CD8-positive, alpha-beta memory T cell (primary cell): ENCODE measurements at places on chromosomes 12 and 14. TPM values are rescaled to one million over a fixed set of nuclear protein-coding genes. Genes with fewer than 3 reads are reported as not detected.

SLC6A15 gene
- not detected for polyA plus RNA-seq

NKX2-8 gene
- not detected for polyA plus RNA-seq

- no peak for DNase-seq
- H3K27ac ChIP-seq = peak overlapping the region; percentile 73
- peak overlapping the region; percentile 75 for H3K4me3 ChIP-seq
- peaks cover 30% of the 10 kb centered on the region for H3K4me1 ChIP-seq
- no peaks in the 10 kb centered on the region for H3K27me3 ChIP-seq
- H3K36me3 ChIP-seq = peaks cover 6% of the 10 kb centered on the region
Observed at GRCh38 chr12:120687578-120688289, 785 bp downstream of the MLEC start.

EFS gene
- not detected for polyA plus RNA-seq

- no peak overlapping the region for H3K4me3 ChIP-seq
- no peak overlapping the region for H3K27ac ChIP-seq
- no peaks in the 10 kb centered on the region for H3K27me3 ChIP-seq
- no peaks in the 10 kb centered on the region for H3K4me1 ChIP-seq
- no peak for DNase-seq
Observed at GRCh38 chr12:51759175-51759574, 89.3 kb downstream of the FIGNL2 start.

DNA sequence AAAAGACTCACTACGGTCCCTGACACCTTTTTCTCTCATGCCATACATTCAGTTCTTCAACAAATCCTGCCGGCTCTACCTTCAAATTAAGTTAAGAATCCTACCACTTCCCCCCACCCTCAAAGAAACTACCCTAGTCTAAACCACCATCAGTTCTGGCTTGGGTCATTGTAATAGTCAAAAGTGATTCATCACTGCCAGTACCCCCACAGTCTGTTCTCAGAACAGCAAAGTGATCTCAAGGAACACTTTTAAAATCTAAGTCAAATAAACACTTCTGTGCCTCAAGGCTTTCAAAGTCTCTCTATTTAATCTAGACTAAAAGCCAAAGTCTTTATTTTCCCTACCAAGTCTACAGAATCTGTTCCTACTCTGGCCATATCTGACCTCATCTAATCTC is 12.0 kb upstream of the FAM234B start:
- no peak for DNase-seq
- H3K4me1 ChIP-seq = no peaks in the 10 kb centered on the region
- H3K27me3 ChIP-seq = no peaks in the 10 kb centered on the region
- no peak overlapping the region for H3K27ac ChIP-seq
- H3K36me3 ChIP-seq = no peaks in the 10 kb centered on the region

DNA sequence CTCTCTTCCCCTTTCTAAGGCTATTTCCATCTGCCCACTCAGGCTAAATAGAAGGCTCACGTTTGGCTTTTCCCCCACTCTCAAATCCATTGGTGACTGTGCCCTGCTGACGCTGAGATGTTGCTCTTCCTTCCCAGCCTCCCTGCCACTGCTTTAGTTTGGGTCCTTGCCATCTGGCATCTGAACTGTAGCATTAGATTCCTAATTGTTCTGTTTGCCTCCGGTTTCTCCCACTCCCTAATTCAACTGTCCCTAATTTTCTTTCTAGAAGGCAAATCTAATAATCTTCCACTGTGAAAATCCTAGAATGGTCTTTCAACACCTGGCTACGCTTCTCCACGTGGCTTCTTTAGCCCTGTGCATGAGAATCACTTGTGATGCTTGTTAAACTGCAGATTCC is 37.6 kb upstream of the SMOC1 start:
- H3K27me3 ChIP-seq = no peaks in the 10 kb centered on the region
- DNase-seq = no peak
- H3K4me1 ChIP-seq = no peaks in the 10 kb centered on the region
- H3K36me3 ChIP-seq = no peaks in the 10 kb centered on the region

LRTM2 gene
- polyA plus RNA-seq = not detected

- no peaks in the 10 kb centered on the region for H3K27me3 ChIP-seq
- H3K36me3 ChIP-seq = no peaks in the 10 kb centered on the region
- H3K4me3 ChIP-seq = no peak overlapping the region
- no peaks in the 10 kb centered on the region for H3K4me1 ChIP-seq
- H3K27ac ChIP-seq = no peak overlapping the region
Observed at GRCh38 chr14:85417396-85417795, 112.5 kb upstream of the FLRT2 start.

GRCh38 chr12:40474630-40475029 is 217.6 kb upstream of the CNTN1 start:
- no peaks in the 10 kb centered on the region for H3K36me3 ChIP-seq
- no peak for DNase-seq
- no peak overlapping the region for H3K4me3 ChIP-seq
- H3K4me1 ChIP-seq = no peaks in the 10 kb centered on the region
- no peaks in the 10 kb centered on the region for H3K27me3 ChIP-seq

OR6C2 gene
- not detected for polyA plus RNA-seq

DNA sequence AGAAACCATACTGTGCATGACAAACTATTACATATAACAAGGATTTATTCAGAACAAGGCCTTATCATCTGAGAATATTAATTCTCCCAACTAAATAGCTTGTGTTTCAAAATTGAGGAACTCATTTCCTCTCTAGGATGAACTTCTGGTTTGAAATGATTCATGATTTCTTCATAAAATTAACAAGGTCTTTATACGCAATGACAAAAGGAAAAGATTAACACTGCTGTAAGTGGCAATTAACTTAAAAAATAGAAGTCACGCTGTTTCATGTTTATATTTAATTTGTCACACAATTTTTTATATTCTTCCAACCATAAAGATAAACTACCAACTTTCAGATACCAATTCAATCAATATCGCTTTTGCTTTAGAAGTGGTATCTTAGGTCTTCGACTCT is 80.8 kb downstream of the GRIP1 start:
- DNase-seq = no peak
- H3K4me1 ChIP-seq = no peaks in the 10 kb centered on the region
- H3K36me3 ChIP-seq = no peaks in the 10 kb centered on the region
- H3K4me3 ChIP-seq = no peak overlapping the region
- H3K27ac ChIP-seq = no peak overlapping the region

ABCD2 gene
- polyA plus RNA-seq = 8.7 TPM

GRCh38 chr12:55724226-55724939 is 4.2 kb downstream of the RDH5 start:
- no peaks in the 10 kb centered on the region for H3K36me3 ChIP-seq
- H3K27ac ChIP-seq = no peak overlapping the region
- no peaks in the 10 kb centered on the region for H3K27me3 ChIP-seq
- peaks cover 29% of the 10 kb centered on the region for H3K4me1 ChIP-seq
- H3K4me3 ChIP-seq = no peak overlapping the region

- no peak overlapping the region for H3K4me3 ChIP-seq
- no peaks in the 10 kb centered on the region for H3K36me3 ChIP-seq
- no peaks in the 10 kb centered on the region for H3K4me1 ChIP-seq
- no peak overlapping the region for H3K27ac ChIP-seq
- no peak for DNase-seq
Observed at GRCh38 chr12:125871811-125872594, 806.8 kb downstream of the AACS start.

RTN1 gene
- not detected for polyA plus RNA-seq

IL31 gene
- not detected for polyA plus RNA-seq

GRCh38 chr12:89775063-89775985 is 66.7 kb upstream of the ATP2B1 start:
- no peak overlapping the region for H3K4me3 ChIP-seq
- H3K27ac ChIP-seq = no peak overlapping the region
- no peaks in the 10 kb centered on the region for H3K4me1 ChIP-seq
- H3K27me3 ChIP-seq = no peaks in the 10 kb centered on the region

OSBPL8 gene
- 113 TPM for polyA plus RNA-seq

DNA sequence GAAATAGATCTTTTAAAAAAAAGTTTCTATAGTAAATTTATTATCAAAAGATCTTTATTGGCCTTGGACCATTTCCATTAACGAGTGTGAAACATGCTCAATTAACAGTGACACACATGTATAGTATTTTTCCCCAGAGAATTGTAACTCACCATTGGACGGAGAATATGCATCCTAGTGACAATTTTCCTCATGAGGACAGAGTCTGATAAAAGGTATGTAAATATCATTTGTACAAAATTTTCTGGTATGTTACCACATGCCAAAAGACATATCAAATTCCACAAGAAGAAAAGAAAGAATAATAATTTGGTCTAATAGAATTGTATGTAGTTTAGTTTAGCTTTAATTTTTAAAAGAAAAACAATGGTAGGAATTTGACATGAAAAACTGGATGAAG is 1096.0 kb upstream of the FLRT2 start:
- no peak overlapping the region for H3K27ac ChIP-seq
- H3K27me3 ChIP-seq = no peaks in the 10 kb centered on the region
- H3K4me3 ChIP-seq = no peak overlapping the region
- H3K36me3 ChIP-seq = no peaks in the 10 kb centered on the region
- no peak for DNase-seq

DNA sequence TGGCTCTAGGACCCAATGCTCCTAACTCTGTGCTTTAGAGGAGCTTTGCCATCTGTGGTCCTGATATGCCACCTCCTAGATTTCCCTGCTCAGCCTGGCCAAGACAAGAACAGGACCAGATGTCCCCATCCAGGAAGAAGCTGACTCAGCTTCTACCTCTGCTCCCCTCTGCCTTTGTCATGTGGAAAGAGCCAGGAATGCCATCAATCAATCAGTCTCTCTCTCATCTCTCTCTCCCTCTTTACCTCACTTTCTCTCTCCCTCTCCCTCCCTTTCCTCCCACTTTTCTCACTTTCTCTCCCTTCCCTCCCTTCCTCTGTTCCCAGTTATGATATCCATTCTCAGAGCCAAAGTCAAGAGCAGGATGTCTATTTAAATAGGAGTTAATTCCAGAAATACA is 892.5 kb upstream of the TMEM132C start:
- no peaks in the 10 kb centered on the region for H3K27me3 ChIP-seq
- H3K4me3 ChIP-seq = no peak overlapping the region
- H3K4me1 ChIP-seq = no peaks in the 10 kb centered on the region
- H3K27ac ChIP-seq = no peak overlapping the region

- H3K4me3 ChIP-seq = no peak overlapping the region
- H3K36me3 ChIP-seq = no peaks in the 10 kb centered on the region
- H3K27ac ChIP-seq = no peak overlapping the region
Observed at GRCh38 chr12:71183846-71184245, 26.0 kb upstream of the TSPAN8 start.

PPP1R36 gene
- polyA plus RNA-seq = 0.25 TPM

GRCh38 chr14:38070061-38070588 is 137.6 kb upstream of the SSTR1 start:
- H3K27ac ChIP-seq = no peak overlapping the region
- peaks cover 72% of the 10 kb centered on the region for H3K4me1 ChIP-seq
- DNase-seq = no peak
- no peak overlapping the region for H3K4me3 ChIP-seq
- H3K27me3 ChIP-seq = no peaks in the 10 kb centered on the region
- no peaks in the 10 kb centered on the region for H3K36me3 ChIP-seq

- no peaks in the 10 kb centered on the region for H3K27me3 ChIP-seq
- H3K36me3 ChIP-seq = no peaks in the 10 kb centered on the region
- no peak for DNase-seq
- H3K4me3 ChIP-seq = peak within 1 kb of the TSS; percentile 55
- peak within 1 kb of the TSS; percentile 25 for H3K27ac ChIP-seq
Observed at GRCh38 chr14:59465316-59466135, at the start of gene GPR135. TSS of gene GPR135 (minus strand) at chr14:59465380. CDS start at chr14:59465226, 154 bp downstream.

DNA sequence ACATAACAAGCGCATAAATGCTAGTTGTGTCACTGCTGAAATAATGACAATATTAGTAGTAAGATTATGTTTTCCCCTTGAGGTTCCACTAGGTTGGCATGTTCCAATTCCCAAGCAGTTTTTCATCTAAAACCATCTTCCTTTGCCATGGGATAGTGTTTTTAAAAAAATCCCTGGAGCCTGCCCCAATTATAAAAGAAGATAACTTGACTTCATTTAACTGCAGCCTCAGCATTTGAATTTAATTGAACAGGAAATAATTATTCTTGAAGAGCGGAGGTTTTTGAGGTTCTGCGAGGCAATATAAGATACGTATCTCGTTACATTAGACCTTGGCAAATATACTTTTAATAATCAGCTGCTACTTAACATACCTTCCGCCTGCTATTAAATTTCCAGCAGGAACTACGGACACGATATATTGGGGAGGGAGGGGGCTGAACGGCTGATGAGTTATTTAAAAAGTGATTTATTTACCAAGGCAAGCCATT is 65.2 kb upstream of the HSPB8 start:
- no peaks in the 10 kb centered on the region for H3K27me3 ChIP-seq
- no peak overlapping the region for H3K27ac ChIP-seq
- no peaks in the 10 kb centered on the region for H3K4me1 ChIP-seq
- no peak overlapping the region for H3K4me3 ChIP-seq

DNA sequence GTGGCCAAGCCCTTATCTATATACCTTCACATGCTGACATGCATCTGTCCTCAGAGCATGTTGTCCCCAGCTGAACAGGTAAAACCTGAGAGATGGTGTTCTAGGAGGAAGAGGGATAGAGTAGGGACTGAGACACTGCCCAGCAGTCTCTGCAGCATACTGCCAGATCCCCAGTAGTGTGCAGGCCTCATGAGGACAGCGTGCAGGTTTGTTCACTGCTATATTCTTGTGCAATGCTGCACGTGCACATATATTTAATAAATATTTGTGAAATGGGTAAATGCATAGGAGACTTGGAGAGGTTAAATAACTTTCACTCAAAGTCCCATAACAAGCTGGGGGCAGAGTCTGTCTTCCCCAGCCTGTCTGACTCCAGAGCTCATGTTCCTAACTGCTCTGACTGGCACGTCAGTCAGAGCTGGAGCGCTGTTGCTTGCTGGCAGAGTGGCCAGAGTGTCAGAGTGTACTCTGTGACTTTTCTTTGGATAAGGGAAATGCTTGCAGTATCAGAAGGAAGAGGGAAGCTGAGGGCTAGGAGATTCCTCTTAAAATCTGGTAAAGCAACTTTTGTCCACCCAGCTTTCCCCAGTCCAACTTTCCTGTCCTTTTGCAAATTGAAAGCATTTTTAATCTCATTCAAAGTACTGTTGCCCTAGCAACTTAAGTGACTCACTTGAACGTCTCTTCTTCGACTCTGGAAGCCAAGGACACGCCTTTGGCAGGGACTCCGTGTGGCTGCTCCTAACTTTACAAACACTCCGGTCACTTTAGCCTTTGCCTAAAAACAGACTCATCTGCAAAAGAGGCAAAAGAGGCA is 14.9 kb upstream of the POLR3B start:
- no peak overlapping the region for H3K27ac ChIP-seq
- no peaks in the 10 kb centered on the region for H3K27me3 ChIP-seq
- DNase-seq = no peak
- H3K36me3 ChIP-seq = no peaks in the 10 kb centered on the region
- no peaks in the 10 kb centered on the region for H3K4me1 ChIP-seq

GRCh38 chr14:68363466-68363842 is 429.4 kb downstream of the ZFP36L1 start:
- no peaks in the 10 kb centered on the region for H3K36me3 ChIP-seq
- no peak overlapping the region for H3K4me3 ChIP-seq
- H3K27me3 ChIP-seq = no peaks in the 10 kb centered on the region
- peaks cover 11% of the 10 kb centered on the region for H3K4me1 ChIP-seq
- H3K27ac ChIP-seq = no peak overlapping the region
- DNase-seq = no peak

GRCh38 chr12:29350080-29350479 is 30.9 kb downstream of the ERGIC2 start:
- H3K36me3 ChIP-seq = peaks cover 23% of the 10 kb centered on the region
- H3K27ac ChIP-seq = no peak overlapping the region
- H3K27me3 ChIP-seq = no peaks in the 10 kb centered on the region
- DNase-seq = no peak
- H3K4me3 ChIP-seq = no peak overlapping the region
